Renal cortical epithelial cell (primary cell): ENCODE measurements at places on chromosomes 4 and X. TPM values are rescaled to one million over a fixed set of nuclear protein-coding genes. Genes with fewer than 3 reads are reported as not detected.
A peak's percentile ranks its signal among the peaks of the same experiment; 100 is the strongest.

Gene SLC49A3
- total RNA-seq, result 3.7 and 4.3 TPM in 2 replicates

GRCh38 chr4:6134612-6135220 is 65.6 kb downstream of the JAKMIP1 start:
- no peak for DNase-seq

Gene HTR2C
- total RNA-seq, result not detected in 2 replicates

Gene IL2RG
- total RNA-seq, result not detected in 2 replicates

Gene FUNDC2
- total RNA-seq, result 39.9 and 59.4 TPM in 2 replicates

- DNase-seq, result peak; percentile 90
These were observed 10.1 kb downstream of the SH3D19 start for GRCh38 chr4:151315212-151315886.

Gene FRG2
- total RNA-seq, result not detected in 2 replicates

DNA sequence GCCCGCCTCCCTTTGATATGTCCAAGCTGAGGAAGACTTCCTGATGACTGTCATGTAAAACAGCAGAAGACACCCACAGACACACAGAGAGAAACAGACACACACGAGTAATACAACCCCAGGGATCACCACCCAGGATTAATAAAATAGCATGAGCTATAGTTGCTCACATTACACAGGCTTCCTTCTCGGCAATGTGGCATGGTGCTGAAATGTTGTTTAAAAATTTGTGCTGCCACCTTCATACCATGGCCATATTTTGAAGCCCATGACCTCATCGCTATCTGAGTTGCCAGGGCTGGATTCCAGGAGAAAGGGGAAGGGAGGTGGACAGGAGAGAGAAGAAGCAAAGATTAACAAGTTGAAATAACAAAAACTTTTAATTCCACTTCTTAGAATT is 111.7 kb downstream of the SYNPO2 start:
- DNase-seq, result no peak

Gene SLC9B1
- total RNA-seq, result 0.30 and 0.69 TPM in 2 replicates

DNA sequence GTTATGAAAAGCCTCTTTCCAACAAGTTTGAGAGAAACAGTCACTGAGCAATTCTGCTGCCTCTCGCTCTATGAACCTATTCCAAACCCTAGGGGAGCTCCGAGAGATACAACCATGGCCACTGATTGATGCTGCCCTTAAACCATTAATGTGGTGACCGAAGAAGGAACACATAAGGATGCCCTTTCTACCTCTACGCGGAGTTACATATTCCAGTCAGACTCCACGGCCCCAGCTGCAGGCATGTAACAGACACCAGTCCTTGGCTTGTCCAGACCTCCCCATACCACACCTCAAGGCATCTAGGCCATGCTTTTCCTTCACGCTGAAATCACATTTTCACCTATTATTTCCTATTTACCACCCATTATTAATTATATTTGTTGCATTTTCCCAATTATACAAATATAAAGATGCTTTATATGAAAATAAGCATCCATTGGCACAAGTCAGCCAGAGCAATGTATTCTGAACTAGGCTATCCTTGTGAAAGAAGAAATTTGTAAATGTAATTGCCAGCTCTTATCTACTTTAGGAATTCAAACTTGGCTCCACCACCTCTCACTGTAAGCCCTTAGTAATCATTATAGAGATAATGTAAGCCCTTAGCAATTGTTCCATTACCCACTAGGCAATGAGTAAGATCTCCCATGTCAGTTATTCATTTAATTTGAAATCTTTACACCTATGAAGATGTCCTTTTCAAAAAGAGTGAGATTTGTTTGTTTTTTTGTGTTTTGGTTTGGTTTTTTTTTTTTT is 338.4 kb downstream of the NR3C2 start:
- DNase-seq, result no peak

DNA sequence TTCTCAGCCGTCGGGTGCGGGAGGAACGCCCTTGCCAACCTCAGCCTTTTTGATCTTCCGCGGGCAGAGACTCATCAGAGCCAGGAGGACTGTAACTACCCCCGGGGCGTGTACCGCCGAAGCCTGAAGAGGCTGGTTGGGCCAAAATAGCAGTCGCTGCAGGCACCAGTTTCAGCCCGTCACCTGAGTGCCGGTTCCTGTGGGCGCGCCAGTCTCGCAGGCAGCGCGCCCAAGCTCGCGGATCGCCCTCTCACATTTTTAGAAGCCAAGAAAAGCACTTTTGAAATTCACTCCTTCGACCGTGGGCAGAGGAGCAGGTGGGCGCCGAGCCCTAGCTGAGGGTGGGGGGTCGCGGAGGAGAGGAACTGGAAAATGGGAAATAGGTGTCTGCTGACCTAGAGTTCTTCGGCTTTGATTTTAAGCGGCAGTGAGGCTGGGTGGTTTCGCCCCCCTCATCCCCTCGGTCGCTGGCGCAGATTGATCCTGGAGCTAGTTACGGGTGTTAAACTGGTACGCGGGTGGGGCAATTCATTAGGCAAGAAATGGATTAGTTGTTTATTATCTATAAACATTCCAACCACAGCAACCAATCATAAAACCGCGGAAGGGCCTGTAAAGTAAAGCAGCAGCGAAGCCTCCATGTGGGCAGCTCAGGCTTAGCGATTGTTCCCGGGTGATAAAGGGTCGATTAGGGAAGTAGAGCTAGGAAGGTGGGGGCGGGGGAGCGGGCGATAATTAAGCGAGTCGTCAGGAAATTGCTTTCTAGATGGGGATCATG is 69.2 kb downstream of the FBXO8 start:
- no peak for DNase-seq

- peak; percentile 76 for DNase-seq
These were observed 1.8 kb downstream of the MAOB start for GRCh38 chrX:43880425-43880824.

GRCh38 chrX:147884958-147885357 is 26.8 kb upstream of the FMR1 start:
- DNase-seq, result peak; percentile 92

DNA sequence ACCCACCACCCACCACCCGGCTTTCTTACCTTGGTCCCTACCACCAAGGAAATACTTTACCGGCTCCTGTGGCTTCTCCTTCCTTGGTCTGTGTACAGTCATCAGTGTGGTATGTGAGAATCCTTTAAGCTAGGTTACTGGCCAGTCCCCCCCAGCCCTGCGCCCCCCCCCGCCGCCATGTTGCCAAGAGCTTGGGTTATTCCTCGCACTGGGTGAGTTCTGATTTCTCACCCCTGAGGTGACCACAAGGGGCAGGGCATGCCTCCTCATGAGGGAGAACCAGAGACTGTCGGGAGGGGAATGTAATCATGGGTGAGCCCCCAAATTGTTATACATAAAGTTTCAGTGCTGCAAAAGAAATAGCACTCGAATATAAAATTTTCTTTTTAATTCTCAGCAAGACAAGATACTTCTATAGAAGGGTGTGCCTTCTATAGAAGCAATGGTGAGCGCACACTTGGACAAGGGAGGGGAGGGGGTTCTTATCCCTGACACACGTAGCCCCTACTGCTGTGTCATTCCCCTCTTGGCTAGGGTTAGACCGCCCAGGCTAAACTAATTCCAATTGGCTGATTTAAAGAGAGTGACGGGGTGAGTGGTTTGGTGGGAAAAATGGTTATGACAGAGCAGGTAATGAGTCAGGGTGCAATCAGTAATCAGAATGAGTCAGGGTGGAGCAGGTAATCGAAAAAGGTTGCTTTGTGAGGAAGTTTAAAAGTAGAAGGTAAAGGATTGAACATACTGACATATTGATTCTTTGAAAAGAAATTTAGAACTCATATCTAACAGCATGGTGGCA is 133.2 kb downstream of the KDM6A start:
- DNase-seq, result peak; percentile 26

DNA sequence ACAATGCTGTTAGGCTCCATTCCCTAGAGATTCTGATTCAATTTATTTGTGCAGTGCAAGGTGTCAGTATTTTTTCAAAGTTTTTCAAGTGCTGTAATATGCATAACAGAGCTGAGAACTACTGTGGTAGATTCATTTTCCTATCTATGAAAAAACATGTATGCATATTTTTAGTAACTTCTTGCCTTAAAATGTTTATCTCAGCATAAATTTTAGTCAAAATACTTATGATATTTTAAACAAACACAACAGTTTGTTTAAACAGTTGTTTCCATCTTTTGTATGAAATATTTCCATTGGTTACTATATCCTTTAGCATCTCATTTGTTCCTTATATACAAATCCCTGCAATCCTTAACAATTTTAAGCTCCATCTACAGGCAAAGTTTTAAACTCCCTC is 624.8 kb upstream of the ADGRL3 start:
- DNase-seq, result no peak

Gene STS
- total RNA-seq, result 3.5 and 29.1 TPM in 2 replicates
